H1 (cell line): ENCODE measurements at places on chromosomes 16 and 17.

DNA sequence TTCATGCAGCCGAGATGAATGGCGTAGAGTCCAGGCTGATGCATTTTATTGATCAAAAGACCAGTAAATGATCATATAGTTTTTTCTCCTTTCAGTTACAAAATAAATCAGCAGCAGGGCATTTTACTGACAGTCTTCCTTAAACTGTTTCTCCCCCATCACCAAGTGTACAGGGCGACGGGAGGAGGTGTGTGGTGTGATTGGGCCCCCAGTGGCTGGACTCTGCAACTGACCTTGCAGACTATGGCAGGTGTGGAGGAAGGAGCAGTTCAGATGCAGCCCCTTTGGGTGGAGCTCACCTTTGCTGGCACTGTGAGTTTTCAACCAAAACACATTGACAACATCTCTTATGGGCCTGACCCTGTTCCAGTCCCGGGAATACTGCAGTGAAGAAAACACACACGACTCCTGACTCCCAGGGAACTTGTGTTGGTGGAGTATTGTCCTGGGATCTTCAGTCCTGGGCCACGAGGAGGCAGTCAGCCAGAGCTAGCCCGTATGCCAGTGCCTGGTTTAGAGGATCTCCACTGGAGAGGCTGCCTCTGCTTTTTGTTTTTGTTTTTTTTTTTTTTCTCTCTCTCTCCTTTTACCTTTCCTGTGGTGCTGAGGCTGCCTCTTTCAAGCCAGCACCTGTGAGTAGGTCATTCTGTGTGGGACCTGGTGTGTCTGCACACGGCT lies 29.8 kb downstream of the KIAA0513 start:
- H3K4me3 ChIP-seq, result no peak overlapping the region
- no peaks in the 10 kb centered on the region for H3K27me3 ChIP-seq
- H3K4me1 ChIP-seq, result peaks cover 10% of the 10 kb centered on the region
- DNase-seq, result no peak
- no peak overlapping the region for H3K27ac ChIP-seq
- H3K36me3 ChIP-seq, result no peaks in the 10 kb centered on the region

DNA sequence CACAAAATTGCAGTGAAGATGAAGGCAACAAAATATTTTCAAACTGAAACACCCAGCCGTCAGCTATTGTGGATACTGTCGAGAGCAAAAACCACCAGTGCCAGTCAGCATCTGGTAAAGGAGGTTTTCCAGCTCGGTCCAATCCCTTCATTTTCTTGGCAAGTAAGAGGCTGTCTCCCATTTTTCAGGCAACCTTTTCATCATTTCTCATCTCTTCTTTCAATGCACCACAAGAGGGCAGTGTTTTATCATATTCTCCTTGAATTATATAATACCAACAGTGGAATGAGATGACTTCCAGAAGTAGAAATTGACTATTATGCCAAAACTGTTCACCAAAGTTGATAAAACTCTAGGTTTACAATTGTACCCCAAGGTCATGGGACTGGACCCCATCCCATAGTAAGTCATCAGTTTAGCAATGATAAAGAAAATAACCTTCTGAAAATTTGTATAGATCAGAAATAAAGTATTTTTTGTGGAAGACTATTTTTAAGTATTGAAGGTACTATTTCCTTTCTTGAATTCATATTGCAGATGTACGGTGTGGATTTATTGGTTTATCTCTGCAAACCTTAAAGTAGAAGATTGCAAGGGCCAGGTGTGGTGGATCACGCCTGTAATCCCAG lies 16.8 kb downstream of the NQO1 start:
- DNase-seq, result peak; percentile 38
- H3K27me3 ChIP-seq, result no peaks in the 10 kb centered on the region
- no peak overlapping the region for H3K27ac ChIP-seq
- peaks cover 3% of the 10 kb centered on the region; the same call in 1 of the 2 replicates for H3K36me3 ChIP-seq
- no peaks in the 10 kb centered on the region for H3K4me1 ChIP-seq

DNA sequence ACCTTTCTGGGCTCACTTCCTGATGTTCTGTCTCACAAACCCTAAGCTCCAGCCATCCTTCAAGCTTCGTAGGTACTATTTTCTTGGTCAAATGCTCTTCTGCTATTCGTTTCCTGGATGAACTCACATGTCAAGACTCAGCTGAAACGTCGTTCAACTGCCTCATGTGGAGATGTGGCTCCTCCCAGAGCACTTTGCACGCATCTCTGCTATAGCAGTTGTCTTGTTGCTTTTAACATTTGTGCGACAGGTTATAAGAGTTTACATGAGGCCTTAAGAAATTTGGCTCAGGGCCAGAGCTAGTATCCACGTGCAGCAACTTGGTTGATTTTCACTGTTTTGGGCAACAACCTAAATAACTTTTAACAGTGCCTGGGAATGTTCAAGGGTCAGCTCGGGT lies 2.8 kb upstream of the KRT40 start:
- no peaks in the 10 kb centered on the region for H3K4me1 ChIP-seq
- no peaks in the 10 kb centered on the region for H3K27me3 ChIP-seq
- H3K4me3 ChIP-seq, result no peak overlapping the region
- DNase-seq, result no peak
- no peaks in the 10 kb centered on the region for H3K36me3 ChIP-seq
- no peak overlapping the region for H3K27ac ChIP-seq

DNA sequence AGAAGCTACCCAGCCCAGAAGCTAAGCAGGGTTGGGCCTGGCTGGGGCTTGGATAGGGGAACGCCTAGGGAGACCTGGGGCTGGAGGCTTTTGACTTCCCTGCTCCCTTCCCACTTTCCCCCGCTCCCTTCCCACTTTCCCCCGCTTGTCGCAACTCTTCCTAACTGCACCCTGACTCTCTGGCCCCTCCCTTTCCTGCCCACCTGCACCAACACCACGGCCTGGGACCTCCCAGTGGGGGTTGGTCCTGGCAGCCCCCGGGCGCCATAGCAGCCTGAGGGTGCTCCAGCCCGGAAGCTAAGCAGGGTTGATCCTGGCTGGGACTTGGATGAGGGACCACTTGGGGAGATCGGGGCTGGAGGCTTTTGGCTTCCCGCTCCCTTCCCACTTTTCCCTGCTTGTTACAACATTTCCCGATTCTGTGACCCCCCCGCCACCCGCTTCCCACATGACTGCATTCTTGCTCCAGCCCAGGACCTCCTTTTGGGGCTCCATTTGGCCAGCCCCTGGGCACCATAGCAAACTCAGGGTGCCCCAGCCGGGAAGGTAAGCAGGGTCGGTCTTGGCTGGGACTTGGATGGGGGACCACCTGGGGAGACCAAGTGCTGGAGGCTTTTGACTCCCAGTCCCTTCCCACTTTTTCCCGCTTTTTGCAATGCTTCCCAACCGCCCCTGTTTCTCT lies 2287.0 kb downstream of the TP53TG3F start:
- DNase-seq, result no peak
- no peaks in the 10 kb centered on the region for H3K4me1 ChIP-seq
- H3K36me3 ChIP-seq, result no peaks in the 10 kb centered on the region

DNA sequence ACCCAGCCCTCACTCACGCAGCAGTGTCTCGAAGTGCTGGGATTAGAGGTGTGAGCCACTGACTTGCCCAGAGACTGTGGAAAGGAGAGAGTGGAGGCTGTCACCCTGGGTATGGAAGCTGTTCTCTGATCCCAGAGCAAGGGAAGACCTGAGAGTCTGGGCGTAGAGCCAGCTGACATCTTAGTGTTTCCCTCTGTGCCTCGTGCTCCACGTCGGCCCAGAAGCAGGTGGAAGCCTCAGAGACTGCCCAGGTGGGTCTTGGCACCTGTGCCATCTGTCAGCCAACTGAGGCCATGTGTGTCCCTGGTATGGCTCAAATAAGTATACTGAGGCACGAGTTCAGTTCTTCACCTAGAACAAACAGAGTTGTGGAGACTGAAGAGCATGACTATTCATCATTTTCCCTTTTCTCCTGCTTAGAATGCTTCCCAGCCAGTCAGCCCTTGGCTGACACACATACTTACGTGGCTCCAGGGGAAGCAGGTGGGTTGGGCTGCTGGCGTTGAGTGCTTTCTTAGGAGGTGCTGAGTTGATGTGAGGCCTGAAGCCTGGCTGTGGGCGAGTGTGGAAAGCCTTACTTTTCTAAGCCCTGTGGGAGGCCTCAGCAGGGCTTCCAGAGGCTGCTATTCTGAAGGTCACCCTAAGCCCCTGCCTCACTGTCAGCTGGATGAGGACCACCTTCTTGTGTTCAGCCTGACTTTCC lies 8.1 kb downstream of the CTRL start:
- DNase-seq, result no peak
- H3K36me3 ChIP-seq, result no peaks in the 10 kb centered on the region; the same call in 1 of the 2 replicates
- H3K4me1 ChIP-seq, result peaks cover 2% of the 10 kb centered on the region; the same call in 1 of the 2 replicates
- H3K27ac ChIP-seq, result 0 out of 2 replicates have a peak overlapping the region, but pooled peaks have one; percentile 21

DNA sequence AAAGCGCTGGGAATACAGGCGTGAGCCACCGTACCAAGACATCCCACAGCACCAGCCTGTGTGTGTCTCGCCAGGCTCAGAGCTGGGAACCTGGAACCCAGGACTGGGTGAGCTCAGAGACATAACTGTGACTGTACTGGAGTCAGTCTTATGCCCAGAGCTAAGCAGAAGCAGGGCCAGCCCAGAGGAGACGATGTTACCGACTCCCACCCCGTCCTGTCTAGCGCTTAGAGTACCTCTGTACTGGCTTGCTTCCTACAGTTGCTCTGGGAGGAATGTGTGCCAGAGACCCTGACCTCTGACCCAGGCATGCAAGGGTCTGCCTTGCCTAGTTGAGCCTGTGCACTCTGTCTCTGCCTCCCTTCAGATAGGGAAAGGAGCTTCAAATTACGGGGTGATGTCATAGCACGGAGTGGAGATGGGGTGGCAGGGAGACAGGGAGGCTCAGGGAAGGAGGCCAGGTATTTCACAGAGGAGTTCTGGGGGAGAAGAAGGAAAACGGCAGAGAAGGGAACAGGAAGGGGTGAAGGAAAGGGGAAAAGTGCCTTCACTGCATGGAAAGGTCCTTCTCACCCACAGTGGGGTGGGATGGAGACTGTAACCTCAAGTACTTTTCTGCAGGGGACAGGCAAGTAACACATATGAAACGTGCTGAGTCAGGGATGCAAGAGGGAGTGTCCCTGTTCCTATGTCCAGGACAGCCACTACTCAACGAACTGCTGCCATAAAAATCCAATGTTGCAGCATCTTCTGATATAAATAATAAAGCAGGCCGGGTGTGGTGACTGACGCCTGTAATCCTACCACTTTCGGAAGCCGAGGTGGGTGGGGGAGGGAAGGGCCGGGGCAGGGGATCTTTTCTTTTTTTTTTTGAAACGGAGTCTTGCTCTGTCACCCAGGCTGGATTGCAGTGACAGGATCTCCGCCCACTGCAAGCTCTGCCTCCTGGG lies 5.8 kb upstream of the ARMC5 start:
- H3K27me3 ChIP-seq, result no peaks in the 10 kb centered on the region
- no peak overlapping the region for H3K4me3 ChIP-seq
- no peak overlapping the region for H3K27ac ChIP-seq
- no peaks in the 10 kb centered on the region for H3K36me3 ChIP-seq

DNA sequence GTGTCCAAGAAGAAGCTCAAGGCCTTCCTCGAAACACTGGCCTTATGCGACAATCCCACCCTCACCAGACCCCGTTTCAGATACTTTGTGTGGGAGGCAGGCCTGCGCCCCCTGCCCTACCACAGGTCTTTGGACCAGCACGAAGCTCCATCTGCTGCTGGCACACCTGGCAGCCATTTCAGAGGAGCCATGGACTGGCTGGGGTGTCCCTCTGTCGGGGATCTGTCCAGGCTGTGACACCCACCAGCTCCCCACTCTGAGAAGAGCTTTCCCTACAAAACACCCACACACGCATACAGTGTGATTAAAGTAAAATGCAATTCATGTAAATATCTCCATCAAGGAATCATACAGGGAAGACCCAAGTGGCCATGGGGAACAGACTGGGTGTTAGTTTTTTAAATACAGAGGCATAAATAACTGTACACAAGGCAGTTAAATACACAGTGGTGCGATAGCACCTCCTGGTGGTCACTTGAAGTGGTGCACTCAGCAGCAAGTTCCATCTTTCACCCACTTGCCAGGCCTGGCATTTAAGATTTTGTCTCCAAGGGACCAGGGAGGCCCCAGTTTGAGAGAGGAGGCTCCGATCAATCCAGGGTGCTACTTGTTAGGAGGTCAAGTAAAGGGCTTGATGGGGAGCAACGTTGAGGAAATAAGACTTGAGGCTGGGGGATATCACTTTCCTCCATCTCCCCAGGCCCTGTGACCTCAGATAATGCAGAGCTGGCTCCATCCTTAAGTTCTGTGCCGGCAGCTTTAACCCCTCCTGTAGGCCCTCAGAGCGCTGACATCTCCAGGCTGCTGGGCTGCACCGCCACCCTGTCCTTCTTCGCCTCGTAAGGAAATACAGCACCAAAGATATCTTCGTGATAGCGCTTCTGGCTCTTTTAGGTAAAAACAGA lies 43.6 kb downstream of the NOS2 start:
- no peak overlapping the region for H3K27ac ChIP-seq
- DNase-seq, result no peak
- H3K4me3 ChIP-seq, result no peak overlapping the region
- no peaks in the 10 kb centered on the region for H3K4me1 ChIP-seq
- no peaks in the 10 kb centered on the region for H3K36me3 ChIP-seq

DNA sequence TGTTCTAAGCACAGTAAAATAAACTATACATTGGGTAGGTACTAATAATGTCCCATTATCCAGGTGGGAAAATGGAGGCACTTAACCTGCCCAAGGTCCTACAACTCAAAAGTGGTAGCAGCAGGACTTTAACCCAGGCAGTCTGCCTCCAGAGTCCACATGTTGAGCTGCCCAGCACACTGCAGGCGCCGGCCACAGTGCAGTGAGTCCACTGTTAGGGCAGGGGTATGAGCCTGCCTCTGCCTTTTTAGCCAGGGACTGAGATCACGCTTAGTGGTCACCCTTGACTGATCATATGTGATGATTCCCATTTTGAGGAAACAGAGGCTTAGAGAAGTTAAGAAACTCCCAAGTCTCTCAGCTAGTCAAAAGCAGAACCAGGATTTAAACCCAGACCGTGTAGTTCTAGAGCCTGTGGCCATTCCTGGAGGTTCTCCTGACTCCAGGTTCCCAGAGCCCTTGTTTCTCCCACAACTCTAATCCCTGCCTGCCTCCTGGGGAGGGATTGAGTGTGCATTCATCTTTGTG lies 8.4 kb downstream of the CES1 start:
- no peak for DNase-seq
- no peak overlapping the region for H3K27ac ChIP-seq
- H3K4me3 ChIP-seq, result no peak overlapping the region
- H3K27me3 ChIP-seq, result no peaks in the 10 kb centered on the region
- no peaks in the 10 kb centered on the region for H3K4me1 ChIP-seq
